IMR-90 (cell line): ENCODE measurements at places on chromosomes 2 and 18.

- DNase-seq: peak; percentile 31
Measured at GRCh38 chr18:61541673-61542072, 208.4 kb downstream of the CDH20 start.

GRCh38 chr2:77387324-77387723 is 134.9 kb downstream of the LRRTM4 start:
- no peak for DNase-seq

DNA sequence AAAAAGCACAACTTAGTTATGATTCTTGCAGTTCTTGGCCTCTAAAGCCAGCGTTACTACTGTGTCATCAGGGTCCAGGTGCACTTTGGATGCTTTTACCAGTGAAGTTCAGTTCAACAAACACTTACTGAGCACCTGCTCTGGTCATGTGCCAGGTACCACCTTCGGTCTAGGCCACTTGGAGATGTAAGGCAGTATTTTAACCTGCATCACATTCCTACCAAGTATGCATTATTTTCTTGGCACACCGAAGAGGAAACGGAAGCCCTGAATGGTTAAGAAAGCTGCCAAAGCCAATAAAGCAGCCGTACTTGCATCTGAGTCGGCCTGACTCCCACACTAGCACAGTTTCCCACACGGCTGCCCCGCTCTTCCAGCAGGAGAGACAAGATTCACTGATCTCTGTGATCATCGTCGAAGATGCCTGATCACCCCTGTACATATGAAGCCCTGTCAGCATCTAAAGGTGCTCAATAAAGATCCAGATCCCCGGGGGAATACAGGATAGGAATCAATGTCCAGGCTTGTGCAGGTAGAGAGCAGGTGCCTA is 427.1 kb downstream of the EIPR1 start:
- DNase-seq: no peak

DNA sequence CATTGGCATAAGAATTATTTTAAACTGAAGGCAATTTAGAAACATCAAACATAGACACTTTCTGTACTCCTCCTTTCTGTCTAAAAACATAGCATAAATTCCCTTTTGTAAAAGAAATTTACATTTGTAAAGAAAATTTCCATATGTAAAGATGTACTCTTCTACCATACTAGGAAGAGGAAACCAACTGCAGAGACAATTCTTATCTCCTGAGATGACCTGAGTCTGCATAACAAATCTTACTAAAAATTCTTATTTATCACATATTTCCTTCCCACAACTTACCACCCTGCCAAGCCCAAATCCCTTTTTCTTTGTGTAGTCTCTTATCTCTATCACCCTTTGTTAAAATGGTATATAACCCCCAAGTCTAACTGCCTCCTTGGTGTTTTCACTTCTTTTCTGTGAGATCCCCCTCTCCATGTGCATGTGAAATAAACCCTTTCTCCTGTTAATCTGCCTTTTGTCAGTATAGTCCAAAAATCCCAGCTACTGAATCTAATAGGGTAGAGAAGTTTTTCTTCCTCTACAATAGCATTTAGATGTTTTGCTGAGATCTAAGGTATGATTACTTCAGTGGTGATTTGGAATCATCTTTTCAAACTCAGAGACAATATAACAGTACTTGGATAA is 81.0 kb downstream of the CHN1 start:
- no peak for DNase-seq

GRCh38 chr18:5370332-5370731 is 74.8 kb upstream of the ZBTB14 start:
- peak; percentile 19 for DNase-seq

DNA sequence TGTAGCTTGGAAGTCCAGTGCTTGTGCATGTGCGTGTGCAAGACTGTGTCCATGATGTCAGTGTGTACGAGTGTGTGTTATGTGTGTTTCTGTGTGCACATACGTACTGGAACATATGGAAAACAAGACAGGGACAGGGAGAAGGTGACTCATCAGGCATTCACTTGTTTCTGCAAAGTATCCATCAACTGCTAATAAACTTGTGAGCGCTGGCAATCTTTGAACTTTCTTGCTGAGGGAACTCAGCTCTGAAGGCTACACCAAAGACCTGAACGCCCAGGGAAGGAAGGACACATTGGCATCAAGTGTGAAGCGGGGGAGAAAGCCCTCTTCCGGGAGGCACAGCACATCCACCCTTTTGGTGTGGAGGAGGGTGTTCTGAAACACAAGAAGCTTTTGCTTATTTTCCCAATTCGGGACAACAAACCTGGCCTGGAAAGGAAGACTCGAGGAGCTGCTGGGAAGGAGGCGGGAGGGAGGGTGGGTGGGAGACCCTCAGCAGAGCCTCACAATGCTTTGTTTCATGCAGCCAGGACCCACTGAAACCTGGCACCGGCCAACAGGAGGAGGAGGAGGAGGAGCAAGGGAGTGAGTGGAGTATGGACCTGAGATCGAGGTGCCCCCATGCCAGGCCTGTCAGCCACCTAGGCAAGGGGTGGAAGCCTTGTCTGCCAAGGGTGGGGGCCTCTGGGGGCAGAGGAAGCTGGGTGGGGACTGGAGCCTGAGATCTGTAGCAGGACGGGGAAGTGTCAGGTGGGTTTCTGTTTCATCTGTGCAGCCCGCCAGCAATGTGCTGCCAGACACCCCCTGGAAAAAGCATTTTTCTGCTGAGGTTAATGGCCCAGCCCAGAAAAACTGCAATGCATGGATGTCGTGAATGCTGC is 26.8 kb downstream of the SMAD7 start:
- DNase-seq: peak; percentile 69

DNA sequence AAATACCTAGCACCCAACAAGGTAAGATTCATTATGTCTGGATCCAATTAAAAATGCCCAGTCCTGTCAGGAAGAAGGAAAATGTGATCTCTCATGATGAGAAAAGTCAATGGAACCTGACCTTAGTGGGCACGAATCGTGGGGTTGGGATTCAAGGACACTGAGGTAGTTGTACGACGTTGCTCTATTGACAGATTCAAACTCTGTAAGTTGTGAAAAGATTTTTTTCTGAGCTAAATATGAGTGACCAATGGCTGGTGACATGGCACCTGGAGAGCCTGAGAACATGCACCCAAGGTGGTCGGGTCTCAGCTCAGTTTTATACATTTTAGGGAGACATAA is 148.2 kb downstream of the NDUFA10 start:
- no peak for DNase-seq

GRCh38 chr2:154402213-154402612 is 296.3 kb upstream of the KCNJ3 start:
- DNase-seq: peak; percentile 0

DNA sequence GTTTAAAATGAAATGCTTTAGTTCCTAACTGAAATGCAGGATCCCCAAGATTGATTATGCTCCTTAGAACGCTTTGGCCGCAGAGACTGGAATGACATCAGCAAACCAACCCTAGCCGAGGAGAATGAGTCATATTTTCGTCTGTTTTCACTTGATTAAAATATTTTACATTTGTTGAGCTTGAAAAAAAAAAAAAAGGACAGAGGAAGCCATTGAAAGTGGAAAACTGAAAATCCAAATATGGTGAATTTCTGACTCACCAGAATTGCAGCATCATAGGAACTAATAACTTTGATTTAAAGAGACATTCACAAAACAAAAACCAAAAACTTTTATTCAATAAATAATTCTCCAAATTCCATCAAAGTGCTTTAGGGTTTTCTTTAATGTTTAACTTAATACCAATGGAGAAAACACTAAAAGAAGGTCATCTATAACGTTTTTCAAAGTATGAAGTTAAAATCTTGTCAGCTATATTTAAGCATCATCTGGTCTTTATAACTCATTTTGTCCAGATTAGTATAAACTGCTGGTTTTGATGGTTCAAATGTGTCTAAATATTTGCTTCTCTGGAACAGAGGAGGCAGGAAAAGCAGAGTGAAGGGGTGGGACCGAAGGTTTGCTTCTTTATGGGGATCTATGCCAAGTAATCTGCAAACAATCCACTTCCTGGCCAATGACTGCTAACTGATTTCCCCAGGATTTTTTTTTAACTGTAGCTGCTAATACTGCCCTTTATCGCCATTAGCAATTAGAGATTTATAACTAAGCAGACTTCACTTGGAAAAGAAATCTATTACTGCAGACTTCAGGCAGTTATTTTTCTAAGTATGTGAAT is 30.9 kb upstream of the COL5A2 start:
- DNase-seq: peak; percentile 98

DNA sequence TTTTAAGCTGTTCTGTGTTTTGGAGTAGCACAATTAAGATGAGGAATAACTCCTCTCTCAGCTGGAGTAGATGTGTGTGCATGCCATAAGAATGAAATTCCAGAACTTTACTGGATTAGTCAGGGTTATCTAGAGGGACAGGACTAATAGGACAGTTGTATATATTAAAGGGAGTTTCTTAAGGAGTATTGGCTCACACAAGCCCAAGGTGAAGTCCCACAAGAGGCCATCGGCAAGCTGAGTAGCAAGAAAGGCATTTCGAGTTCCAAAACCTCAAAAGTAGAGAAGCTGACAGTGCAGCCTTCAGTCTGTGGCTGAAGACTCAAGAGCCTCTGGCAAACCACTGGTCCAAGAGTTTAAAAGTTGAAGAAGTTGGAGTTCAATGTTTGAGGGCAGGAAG is 113.7 kb downstream of the RIT2 start:
- DNase-seq: peak; percentile 0

DNA sequence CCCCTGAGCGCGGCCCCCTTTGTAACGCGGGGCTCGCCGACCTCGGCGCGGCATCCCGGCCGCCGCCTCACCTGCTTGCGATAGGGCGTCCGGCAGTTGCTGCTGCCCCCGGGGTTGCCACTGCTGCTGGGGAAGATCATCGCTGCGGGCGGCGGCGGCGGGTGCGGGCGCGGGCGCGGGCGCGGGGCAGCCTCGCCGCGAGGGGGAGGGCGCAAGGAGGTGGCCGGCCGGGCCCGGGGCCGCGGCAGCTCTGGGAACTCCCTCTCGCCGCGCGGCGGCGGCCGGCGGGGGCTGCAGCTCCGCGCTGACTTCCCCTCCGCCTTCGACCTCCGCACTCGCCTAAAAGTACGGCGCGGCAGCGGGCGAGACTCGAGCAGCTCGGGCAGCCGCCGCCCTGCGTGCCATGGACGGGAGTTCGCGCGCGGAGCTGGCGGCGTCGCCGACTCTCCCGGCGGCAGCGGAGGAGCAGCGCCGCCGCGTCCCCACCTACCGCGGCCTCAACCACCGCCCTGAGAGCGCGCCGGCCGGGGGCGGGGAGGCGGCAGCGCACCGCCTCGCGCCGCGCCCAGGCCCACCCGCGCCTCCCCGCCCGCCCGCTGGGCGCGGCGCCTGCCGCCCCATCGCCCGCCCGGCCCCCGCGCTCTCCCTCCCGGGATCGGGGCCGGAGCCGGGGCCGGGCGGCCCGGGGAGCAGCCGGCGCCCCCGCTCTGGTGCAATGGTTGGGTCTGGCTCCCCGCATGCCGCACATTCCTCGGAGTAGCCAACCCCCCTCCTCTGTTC is 86.0 kb downstream of the RBMS1 start:
- DNase-seq: peak; percentile 54

- no peak for DNase-seq
Measured at GRCh38 chr2:234450431-234451124, 46.3 kb downstream of the ARL4C start.

DNA sequence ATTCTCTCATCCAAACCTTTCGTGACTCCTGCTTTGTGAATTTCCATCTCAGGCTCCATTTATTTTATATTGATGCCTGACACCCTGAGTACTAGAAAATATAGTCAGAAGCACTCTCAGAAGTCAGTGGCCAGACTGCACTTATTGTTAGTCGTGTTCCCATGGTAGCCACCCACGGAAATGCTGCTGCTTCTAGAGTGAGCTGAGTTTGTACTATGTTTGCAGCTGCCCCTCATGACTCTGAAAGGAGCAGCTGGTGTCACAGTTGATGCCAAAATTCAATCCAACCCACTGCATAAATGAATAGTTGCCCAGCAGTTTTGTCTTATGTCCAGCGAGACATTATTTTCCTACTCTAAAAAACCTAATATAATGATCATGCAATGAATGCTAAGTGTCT is 265.2 kb upstream of the SPHKAP start:
- DNase-seq: no peak

DNA sequence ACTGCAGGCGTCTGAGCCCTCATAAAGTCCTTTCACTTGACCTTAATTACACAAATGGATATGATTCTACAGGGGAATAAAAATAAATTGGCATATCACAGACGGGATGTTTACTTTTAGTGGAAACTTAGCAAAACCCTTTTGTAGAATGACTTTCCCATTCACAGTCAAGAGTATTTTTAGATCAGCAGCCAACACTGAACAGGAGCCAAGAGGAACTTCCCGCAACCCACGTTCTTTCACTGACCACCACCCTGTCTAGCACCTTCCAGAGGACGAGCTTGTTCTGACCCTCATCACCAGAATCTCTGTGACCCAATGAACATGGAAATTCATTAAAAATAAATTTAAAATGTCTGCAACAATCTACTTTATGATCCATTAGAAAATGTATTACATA is 119.0 kb upstream of the SNTG2 start:
- DNase-seq: no peak

GRCh38 chr2:233381638-233381995 is 27.3 kb downstream of the DGKD start:
- DNase-seq: no peak

GRCh38 chr18:50297621-50298442 is 10.3 kb upstream of the CXXC1 start:
- DNase-seq: peak; percentile 61

GRCh38 chr2:71207601-71208000 is 19.3 kb downstream of the PAIP2B start:
- DNase-seq: no peak

GRCh38 chr2:25228848-25229278 is 60.5 kb upstream of the POMC start:
- DNase-seq: peak; percentile 72

GRCh38 chr2:36800381-36800780 is 103.9 kb downstream of the VIT start:
- DNase-seq: no peak

- no peak for DNase-seq
Measured at GRCh38 chr18:27419646-27420045, 234.5 kb upstream of the CHST9 start.

GRCh38 chr2:82391386-82391785 is 2067.7 kb downstream of the SUCLG1 start:
- DNase-seq: no peak

GRCh38 chr18:3902676-3903075 is 452.7 kb downstream of the TGIF1 start:
- peak; percentile 50 for DNase-seq

DNA sequence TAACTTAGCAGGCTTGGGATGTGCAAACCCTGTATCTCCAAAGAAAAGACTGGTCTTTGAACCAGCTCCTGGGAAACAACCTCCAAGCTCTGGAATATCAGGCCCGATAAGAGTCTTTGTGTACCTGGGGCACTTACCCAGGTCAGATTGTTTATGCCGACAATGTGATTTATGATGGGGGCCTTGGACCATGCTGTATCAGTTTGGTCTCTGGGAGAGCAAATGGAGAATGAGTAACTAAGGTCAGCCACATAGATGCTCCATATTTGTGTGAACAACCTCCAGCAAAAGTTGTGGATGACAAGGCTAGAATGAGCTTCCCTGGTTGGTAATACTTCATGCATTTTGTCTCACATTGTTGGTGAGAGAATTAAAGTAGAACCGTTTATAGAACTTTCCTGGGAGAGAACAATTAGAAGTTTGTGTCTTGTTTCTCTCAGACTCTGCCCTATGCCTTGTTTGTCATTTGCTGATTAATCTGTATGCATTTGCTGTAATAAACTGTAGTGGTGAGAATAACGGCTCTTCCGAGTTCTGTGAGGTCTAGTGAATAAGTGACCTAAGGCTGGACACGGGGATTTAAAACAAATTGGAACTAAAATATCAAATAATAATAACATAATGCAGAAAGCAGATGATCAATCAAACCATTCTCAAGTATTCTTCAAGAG is 259.1 kb downstream of the XIRP2 start:
- DNase-seq: no peak
